ENCODE measurements at places on chromosomes 4 and X.

- no peak for DNase-seq
Observed at GRCh38 chr4:62771983-62772557, 1571.9 kb downstream of the ADGRL3 start.

DNA sequence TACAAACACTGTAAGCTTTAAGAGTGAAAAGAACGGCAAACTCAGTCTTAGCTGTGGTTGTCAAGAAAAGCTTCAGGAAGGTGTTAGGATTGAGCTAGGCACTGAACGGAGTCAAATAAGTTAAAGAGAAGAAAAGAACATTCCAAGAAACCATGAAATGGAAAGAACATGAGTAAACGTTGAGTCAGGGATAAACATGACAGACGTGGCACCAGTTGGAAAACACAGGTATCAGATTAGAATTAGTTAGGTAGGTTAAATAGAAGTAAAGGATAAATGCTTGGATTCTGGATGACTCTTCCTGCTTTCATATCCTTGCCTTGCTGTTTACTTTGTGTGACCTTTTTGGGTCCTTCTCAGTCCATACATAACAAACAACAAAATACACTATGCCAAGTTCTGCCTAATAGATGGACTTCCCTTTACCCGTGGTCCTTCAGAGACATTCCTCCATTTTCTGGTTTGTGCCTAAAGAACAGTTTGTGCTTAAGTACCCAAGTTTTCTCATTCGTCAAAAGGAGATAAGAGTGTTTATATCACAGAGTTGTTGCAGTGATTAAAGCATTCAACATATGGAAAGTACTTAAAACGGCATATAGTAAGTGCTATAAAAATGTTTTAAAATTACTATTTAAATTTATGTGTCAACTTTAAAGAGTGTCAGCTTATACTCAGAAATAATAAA is 446.9 kb downstream of the TMA16 start:
- no peak for DNase-seq

- DNase-seq: no peak
Observed at GRCh38 chr4:168960716-168961115, 49.3 kb downstream of the CBR4 start.

DNA sequence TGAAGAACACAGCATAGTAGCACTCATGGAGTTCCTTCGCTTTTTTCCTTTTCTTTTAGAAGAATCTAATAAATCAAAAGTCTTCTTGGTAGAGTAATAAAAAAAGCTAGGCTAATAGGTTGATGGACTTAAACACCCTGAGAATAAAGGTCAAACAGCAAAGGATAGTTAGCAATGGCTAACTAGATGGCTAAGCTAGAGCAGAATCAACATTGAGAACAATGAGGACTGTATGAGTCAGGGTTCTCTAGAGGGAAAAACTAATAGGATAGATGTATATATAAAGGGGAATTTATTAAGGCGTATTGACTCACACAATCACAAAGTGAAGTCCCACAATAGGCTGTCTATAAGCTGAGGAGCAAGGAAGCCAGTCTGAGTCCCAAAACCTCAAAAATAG is 550.9 kb downstream of the GLUD2 start:
- DNase-seq: no peak

DNA sequence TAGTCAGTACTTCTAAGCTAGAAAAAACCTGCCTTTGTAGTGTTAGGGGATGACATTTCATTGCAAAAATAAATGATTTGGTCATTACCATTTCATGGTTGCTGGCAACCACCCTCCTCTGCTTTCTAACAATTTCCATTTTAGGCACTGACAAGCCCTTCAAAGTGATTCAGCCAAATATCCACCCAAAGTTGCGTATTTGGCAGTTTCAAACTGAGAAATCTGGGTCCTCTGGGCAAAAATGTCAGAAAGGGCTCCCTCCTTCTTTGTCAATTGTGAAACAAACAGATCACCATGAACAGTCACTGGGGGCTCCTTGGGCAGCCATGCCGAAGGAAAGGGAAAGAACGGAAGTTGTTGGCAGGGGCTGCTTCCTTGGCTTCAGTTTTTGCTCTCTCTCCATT is 33.0 kb downstream of the PLAC1 start:
- DNase-seq: peak; percentile 13

DNA sequence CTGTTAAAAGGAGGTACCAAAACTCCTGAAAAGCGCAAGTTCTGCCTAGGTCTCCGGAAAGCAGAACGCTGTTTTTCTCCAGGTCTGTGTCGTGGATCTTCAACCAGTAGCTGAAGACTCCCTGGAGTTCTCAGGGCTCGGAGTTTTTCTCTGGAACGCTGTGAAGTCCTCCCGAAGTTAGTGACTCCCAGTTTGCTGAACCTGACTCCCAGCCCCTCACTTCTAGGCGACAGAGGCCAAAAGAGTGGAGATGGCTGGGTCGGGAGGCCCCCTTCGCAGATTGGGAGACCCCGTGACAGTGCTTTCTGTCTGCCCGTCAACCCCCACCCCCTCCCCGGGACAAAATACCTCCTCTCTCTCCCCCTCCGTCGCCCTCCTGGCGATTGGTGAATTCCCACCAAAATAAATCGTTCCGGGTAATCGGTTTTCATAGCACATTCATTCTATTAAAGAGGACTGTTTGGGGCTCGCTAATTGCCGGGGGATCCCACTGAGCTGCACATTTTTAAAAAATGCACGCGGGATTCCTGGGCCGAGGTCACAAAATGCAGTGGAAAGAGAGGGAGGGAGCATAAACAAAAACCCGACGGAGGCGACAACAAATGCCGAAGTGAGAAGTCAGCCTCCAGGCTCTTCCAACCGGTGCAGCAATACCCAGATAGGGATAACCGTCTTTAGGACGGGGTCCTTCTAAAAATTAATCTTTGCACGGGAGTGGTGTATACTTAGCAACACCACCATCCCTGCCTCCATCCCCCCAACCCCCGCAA is 4.0 kb upstream of the MSX1 start:
- DNase-seq: no peak

DNA sequence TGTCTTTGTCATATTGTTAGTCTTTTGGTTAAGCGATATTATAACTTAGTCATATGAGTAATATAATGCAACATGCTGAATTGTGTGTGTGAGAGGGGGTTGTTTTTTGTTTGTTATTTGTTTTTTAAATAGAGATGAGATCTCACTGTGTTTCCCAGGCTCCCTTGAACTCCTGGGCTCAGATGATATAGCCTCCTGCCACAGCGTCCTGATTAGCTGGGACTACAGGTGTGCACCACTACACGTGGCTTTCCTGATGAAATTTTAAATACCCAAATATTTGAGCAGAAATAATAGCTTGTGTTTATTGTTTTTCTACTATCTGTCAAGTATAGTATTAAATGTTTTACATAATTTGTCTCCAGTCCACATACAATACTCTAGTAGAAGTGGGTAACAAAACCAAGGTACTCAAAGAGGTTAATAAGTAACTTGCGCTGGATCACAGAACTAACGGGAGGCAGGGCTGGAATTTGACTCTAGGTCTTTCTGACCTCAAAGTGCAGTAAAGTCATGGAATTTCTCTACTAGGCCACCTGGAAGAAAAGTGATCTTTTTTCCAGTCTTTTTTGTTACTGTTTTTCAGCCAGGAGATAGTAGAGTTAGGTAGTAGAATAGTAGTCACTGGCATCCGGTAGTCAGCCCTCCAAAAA is 47.8 kb downstream of the CLCN3 start:
- no peak for DNase-seq

DNA sequence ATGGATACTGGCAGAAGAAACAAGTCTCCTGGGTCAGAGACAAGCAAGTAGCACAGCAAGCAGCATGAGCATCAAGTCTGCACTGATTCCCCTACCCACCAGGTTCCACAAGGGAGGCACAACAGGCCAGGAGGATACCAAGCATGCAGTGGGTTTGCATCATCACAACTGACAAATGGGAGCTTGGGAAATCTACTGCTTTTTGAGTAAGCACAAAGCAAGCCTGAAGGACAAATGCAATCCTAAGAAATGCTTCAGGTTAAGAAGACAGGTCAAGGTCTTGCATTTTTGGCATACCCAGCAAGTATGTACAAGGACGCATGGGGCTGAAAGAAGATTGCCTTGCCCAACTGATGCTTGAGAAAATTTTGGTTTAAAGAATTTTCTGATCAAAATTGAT is 279.6 kb downstream of the PDGFC start:
- DNase-seq: no peak

DNA sequence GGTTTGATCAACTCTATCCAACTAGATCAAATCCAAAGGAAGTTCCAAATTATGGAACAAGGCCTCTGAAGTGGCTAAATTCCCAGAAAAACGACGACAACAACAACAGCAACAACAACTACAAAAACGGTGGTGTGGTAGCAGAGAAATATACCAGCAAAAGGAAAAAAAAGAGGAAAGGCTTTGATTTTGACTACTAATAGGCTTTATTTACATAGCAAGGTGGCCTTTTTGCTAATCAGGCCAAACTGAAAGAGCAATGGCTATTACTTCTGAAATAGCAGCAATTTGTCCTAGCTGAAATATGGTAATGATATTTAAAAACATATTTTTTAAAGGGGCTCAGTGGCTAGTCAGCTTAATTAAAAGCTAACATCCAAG is 40.8 kb upstream of the TMPRSS11E start:
- DNase-seq: no peak

- no peak for DNase-seq
Observed at GRCh38 chrX:2857566-2857965, 28.8 kb downstream of the GYG2 start.
